Stimulated activated CD4-positive, alpha-beta T cell treated with anti-CD3 and anti-CD28 coated beads, Interleukin-1b, Interleukin-23, amount 100 ng/mL, for 4 hours (primary cell): ENCODE measurements at places on chromosomes 3 and 15.

DNA sequence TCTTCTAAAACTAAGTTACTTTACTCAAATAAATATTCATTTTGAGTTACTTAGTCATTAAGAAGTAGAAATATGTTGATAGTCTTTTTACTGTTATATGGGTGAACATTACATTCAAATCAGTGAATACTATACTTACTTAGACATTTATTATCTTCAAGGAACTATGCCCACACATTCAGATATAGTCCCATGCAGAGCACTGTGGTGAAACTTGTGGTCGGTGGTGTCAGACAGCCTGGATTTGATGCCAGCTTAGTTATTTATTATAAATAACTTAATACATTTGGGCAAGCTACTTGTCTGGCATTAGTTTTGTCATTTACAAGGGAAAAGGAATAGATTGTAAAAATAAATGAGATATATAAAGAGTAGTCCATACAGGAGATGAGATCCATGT is 149.5 kb downstream of the RAP2B start:
- no peak for DNase-seq

GRCh38 chr3:51141573-51141972 is 243.5 kb upstream of the MANF start:
- no peak for DNase-seq

DNA sequence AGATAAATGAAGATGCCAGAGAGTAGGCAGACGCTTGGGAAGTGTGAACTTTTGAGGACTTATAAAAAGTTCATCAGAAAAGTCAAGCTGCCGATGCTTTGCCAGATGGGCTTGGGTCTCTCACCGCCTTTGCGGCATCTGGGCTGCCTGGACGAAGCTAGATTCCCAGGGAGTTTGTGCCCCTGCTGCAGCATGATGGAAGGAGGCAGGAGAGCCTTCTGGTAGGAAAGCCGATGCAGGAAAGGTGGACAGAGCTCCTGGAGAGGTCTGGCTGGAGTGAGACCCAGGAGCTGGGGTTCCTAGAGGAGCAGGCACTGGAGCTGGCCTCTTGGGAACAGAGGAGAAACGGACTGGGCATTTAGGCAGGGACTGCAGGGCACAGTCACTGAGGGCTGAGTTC is 51.9 kb upstream of the ATP2B2 start:
- no peak for DNase-seq

DNA sequence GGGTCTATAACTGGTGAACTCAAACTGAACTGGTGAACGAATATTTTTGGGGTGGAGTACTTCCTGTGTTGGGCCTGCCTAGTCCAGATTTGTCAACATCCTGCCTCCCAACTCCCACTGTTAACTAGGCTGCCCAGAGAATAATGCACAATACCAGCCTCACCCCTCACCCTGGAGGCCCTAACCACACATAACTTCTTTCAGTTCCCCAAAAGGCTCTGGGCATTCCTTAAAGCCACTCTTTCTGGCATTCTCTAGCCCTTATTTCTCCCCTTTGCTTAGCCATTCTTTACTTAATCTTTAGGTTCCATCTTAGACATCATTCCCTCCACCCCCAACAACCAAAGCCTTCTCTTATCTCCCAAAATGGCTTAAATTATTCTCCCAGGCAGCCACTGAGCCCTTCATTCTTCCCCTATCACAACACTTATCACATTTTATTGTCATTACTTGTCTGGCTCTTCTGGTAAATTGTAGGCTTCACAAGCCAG is 9.1 kb upstream of the SEC11A start:
- DNase-seq = no peak

DNA sequence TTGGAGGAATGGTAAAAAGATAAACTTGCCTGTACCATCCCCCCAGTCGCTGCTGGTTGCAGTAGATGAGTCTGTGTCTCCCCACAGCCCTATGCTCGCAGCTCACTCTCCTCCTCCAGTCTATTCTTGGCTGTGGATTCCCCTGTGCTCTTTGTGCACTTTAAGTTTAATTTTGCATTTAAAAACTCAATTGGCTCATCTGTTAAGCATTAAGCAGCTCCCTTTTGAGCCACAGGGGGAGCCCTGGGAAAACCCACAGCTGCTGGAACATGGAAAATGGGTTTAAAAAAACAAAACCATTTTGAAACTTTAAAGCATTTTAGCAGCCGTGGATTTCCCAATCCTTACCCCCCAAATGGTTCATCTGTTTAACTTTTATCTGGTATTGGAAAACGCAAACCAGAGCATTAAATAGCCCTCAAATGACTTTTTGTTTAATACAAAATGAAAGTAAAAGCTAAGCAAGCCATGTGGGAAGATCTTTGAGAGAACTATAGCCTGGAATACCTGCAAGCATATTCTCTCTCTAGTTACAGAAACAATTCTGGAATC is 536.9 kb downstream of the ZIC1 start:
- DNase-seq = no peak

DNA sequence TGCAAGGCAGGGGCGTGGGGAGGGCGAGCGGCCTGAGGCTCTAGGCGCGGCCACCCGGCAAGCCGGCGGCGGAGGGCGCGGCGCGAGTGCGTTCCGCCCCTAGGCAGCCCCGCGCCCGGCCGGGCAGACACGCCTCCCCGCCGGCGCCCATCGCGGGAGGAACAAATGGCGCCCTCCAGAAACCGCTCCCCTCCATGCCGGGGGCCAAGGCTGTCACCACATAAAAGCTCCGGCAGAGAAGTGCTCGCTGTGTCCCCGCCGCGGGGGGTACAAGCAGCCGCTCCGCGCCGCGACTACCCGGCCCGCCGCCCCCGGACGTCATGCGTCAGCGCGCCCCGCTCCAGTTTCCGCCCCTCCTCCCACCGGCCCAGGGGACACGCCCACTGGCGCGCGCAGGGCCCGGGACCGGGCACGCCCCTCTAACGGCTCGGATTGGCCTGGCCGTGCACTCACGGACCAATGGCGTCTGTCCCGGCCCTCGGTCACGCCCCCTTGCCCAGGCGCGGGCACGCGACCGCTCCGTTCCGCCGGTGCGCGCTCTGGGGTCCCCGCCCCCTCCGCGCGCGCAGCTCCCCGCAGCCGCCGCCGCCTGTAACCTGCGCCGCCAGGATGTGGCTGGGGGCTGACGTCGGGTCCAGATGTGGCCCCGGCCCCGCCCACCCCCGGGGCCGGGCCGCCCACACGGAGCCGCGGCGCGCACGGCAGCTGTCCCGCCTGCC is at the start of gene KLF13:
Gene KLF13, plus strand, starts transcription at position 680 of the 719 bp plus-strand sequence. CDS start 378 bp downstream, outside the sequence.
- DNase-seq = peak; percentile 99

- peak; percentile 35 for DNase-seq
Observed at GRCh38 chr3:111980716-111981456, 2.1 kb downstream of the ABHD10 start.

DNA sequence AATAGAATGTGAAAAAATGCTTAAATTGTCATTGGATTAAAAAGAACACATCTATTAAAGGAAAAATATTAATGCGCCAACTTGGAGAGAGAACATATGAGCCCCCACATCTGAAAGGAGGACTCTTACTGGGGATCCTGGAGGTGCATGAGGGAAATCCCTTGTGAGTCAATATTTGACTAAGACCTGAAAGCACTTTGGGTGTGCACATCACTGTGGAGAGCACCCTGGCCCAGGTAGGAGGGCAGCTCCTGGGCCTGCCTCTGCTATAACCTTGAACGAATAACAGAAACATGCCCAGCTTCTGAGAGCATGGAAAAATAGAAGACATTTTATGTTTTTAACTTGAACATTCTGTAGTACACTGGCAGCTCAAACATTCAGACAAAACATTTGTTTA is 199.8 kb downstream of the GAP43 start:
- DNase-seq = no peak

GRCh38 chr3:46296826-46297225 is 54.6 kb downstream of the CCR3 start:
- DNase-seq = no peak
